ENCODE measurements at places on chromosomes 3 and 15.

GRCh38 chr15:90478846-90479481 lies 50.8 kb upstream of the CRTC3 start:
- DNase-seq = no peak

DNA sequence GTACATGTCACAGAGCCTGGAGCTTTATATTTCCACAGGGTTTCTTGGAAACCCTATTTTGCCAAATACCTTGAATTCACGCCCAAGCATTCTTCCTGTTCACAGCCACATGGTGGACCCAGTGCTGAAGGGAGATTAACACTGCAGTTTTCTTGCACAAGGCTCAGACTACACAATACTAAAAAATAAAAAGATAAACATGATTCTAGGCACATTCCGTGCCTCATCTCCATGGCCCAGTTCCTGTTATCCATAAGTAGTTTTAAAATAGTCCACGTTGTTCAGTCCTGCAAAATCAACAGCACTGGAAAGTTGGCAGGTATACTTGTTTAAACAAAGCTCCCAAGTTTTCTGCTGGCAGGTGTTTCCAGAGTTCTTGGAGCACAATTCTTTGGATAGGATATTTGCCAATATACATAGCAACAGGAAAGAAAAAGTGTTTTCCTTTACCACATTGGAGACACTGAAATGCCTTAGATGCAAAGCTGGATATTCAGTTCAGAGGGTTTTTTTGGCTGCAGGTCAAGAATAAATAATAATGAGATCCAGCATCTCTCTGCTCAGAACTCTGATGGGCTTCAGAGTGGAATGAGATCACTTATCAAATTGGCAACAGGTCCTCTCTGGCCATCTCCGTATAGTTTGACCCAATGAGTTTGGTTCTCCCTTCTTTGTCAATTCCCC lies 88.1 kb upstream of the TGFBR2 start:
- peak; percentile 77 for DNase-seq

- peak; percentile 44 for DNase-seq
These were observed 18.4 kb upstream of the ZBTB47 start for GRCh38 chr3:42635111-42635510.

- DNase-seq = no peak
These were observed at the start of gene TMEM202 for GRCh38 chr15:72397796-72398588. Gene TMEM202, plus strand, starts transcription at chr15:72398305. Its CDS starts 22 bp downstream, at chr15:72398327.

DNA sequence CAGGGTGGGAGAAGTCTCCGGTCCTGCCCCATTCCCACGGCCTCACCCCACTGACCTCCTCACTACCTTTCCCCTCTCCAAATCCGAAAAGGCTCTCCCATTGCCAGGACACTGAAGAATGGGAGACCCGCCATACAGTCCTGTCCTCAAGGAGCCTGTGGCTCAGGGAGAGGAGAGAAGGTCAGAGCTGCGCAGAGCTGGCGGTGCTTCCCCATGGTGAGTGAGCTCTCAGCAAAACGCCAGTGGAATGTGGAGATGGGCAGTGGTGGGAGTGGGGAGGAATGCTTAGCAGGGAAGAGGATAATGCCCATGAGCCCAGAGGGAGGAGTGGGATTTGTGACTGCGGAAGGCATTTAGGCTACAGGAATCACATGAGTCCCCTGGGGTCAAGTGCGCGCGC lies 20.1 kb downstream of the FAM43A start:
- DNase-seq = no peak

DNA sequence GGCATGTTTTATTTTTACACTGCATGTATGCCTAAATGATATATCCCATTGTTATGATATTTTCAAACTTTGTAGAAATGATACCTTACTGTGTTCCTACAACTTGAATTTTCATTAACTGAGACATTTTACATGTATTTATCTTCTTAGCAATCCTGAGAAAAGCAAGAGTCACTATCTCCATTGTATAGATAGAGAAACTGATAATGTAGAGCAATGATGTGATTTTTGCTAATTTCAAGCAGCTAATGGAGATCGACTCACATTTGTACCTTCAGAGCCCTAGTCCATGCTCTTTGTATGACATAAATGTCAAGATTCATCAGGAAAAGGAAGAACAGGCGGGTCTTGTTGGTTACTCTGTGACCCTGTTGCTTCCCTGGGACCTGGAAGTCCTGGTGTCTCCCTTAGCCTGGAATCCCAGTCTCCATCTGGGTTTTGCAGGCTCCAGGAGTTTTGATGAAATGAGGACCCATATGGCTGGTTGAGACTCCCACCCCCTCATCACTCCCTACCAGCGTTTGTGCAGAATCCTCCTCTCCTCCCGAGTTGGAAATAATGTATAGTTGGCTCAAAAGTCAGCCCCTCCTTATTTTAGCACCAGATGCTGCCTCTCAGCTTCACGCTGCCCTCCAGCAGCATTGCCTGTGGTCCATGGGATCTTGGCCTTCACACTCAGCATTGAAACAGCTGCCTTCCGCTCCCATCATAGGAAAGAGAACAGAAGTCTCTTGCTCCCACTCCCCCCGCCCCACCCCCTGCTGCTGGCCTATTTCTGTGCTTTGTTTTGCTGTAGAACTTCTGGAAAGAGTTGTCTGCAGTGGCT lies 67.1 kb downstream of the APBA2 start:
- DNase-seq = no peak

DNA sequence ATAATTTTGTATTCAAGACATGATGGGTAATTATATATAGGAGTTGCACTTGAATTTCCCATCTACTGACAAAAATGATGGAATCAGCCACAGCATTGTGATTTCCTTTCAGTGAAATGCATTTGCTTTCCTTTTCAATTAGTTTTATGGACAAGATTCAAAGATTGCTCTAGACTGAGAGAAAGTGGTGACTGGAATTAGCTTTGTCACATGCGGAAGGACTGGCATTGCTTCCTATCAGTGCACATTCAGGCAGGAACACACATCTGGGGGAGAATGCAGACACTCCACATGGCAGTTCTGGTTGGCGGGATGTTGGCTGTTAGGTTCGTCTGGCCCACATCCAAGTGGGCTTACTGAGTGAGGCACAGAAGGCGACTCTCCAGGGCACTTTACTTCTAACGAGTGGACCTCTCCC lies 399.3 kb upstream of the RGMA start:
- DNase-seq = no peak

- no peak for DNase-seq
These were observed 832.2 kb downstream of the SQOR start for GRCh38 chr15:46467041-46467440.

DNA sequence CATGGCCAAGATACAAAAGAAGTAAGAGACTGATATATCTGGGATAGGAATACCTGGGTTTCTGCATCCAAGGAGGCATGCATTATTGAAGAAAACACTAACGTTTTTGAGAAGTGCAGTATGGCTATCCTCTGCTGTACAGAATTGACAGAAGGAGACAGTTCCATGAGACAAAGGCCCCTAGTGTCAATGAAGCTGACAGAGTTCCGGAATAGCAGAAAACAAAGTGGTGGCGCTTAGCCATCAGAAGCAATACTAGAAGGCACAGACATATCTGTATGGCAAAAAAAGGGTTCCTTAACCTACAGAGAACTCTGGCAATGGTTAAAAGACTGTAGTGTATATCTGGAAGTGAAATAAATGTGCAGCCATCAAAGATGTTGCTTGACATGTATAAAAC lies 77.8 kb downstream of the VGLL3 start:
- no peak for DNase-seq

DNA sequence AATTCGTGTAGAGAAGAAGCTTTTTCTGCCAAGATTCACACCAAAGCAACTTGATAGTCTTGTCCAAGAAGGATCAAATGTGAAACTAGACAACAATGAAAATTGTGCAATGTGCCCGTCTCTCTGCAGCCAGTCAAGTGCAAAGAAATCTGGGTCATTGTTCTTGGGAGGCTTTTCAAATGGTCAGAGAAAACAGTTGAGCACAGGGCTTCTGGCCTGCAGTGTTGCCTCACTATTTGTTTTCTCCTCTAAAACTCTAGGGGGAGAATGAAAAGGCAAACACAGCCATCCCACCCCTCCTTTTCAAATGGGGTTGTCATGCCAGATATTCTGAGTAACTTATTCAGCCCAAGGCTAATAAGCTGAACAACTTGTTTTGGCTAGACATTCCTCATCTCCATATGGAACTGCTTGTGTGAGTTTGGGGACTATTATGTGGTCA lies 417.6 kb upstream of the CDIN1 start:
- peak; percentile 91 for DNase-seq

GRCh38 chr15:57217778-57218598 lies 158.3 kb upstream of the CGNL1 start:
- DNase-seq = peak; percentile 39

DNA sequence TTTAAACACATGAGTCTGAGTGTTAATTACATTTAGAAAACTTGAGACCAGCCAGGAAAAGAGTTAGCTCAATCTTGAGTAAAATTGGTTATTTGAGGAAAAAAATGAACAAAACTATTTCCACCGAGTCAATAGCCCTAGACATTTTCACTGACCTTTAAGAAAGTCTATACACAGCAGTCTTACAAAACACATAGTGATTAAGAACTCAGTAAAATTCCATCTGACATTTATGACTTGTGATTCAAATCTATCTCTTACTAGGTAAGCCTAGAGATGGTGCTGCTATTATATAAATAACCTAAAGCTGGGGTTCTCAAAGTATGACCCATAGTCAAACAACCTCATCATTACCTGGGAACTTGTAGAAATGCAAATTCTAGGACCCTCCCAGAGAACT lies 109.1 kb upstream of the COL8A1 start:
- no peak for DNase-seq

- DNase-seq = peak; percentile 90
These were observed 22.7 kb downstream of the SSUH2 start for GRCh38 chr3:8621872-8622271.

DNA sequence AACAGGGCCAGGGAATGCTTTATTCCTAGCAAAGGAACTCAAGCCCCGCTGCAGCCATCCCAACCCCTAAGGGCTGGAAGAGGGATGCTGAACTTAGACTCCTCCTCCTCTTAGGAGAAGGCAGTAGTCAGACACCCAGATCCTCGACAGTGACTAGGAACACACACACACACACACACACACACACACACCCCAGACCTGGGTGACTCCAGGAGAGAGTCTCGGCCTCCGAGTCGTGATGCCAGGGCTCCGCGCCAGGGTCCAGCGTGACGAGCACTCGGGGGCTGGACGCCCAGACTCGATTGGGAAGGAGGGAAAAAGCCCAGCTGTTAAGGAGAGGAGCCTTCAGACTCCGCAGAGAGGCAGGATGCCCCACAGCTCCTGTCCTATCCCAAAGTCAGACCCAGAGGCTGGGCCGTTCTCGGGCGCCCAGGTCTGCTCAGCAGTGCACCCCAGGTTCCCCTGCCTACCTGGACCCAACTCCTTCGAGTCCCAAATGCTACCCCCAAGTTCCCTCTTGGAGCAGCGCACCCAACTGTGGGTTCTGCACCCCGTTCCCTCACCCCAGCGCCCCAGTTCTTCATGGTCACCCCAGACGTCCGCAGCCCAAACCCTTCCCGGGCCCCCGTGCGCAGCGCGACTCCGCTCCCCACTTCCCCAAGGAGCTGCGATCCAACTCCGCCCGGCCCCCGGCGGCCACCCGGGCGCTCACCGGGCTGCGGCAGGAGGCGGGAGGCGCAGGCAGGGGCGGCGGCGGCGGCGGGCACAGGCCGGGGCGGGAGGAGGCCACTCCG lies 421 bp downstream of the BMF start:
- DNase-seq = peak; percentile 54

DNA sequence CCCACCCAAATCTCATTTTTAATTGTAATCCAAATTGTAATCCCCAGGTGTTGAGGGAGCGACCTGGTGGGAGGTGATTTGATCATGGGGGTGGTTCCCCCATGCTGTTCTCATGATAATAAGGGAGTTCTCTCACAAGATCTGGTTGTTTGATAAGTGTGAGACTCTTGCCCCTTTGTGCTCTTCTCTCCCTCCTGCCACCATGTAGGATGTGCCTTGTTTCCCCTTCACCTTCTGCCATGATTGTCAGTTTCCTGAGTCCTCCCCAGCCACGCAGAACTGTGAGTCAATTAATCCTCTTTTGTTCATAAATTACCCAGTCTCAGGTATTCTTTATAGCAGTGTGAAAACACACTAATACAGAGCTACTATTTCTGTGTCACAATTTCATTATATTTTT lies 88.7 kb downstream of the NCEH1 start:
- DNase-seq = no peak

DNA sequence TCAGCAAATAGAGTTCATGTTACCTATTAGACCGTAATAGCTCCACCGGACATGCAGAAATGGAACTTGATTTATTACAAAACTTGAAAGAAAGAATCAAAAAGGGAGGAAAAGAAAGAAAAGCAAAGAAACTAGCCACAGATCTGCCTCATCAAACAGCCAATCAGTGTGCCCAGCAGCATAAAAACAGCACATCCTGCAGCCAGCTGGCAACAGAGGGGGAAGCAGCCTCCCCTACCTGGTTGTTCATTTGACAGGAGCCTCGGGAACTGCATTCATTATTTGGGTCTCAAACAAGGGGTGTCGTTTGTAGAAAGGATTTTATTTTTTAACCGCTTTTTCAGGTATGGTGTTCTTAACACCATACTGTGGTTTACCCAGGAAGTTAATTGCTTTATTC lies 181.5 kb upstream of the TOPAZ1 start:
- DNase-seq = no peak

GRCh38 chr3:65713016-65713415 lies 325.7 kb downstream of the MAGI1 start:
- peak; percentile 62 for DNase-seq

DNA sequence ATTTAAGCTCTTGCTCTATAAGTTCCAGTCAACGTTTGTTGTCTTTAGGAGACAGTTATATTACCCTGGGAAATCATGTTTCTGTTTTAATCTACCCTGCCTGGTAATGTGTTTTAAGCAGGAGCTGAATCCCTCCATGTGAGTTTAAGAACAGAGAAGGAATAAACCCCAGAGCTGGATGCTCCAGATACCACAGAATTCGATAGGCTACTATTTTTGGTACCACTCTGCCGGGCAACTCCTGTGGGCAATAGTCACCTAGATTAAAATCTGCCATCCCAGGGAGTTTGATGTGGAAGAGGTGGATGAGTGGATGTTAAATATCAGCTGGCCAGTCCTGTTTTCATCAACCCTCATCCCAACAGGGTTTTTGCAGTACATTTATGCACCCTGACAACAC lies 20.4 kb downstream of the NUDT16 start:
- no peak for DNase-seq

GRCh38 chr15:27250223-27250622 lies 279.2 kb downstream of the GABRG3 start:
- no peak for DNase-seq

- DNase-seq = peak; percentile 40
These were observed 21.7 kb downstream of the CSNK1G1 start for GRCh38 chr15:64333986-64334929.

GRCh38 chr15:51234176-51234927 lies 104.0 kb downstream of the CYP19A1 start:
- no peak for DNase-seq
